Activated CD4-positive, alpha-beta T cell treated with anti-CD3 and anti-CD28 coated beads, Interleukin-2, amount 50 U/mL, for 1 hour (primary cell): ENCODE measurements at places on chromosomes 4 and X.

DNA sequence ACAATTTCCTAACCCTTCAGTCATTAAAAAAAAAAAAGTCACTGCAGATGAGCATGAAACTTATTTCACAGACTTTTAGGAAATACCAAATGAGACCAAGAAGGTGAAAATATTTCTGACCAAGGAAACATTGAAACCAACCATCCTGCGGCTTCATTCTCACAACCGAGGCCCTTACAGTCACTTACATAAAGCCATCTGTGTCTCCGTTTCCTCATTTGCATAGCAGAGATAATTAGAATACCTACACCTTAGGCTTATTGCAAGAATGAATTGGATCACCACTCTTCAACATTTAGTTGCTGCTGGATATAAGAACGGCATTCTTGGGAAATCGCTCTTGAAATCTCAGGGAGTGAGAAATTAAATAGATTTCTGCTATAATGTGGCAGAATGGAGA is 356.2 kb downstream of the HS3ST1 start:
- no peak for DNase-seq

GRCh38 chr4:96775501-96775900 is 935.6 kb downstream of the PDHA2 start:
- DNase-seq, result no peak

DNA sequence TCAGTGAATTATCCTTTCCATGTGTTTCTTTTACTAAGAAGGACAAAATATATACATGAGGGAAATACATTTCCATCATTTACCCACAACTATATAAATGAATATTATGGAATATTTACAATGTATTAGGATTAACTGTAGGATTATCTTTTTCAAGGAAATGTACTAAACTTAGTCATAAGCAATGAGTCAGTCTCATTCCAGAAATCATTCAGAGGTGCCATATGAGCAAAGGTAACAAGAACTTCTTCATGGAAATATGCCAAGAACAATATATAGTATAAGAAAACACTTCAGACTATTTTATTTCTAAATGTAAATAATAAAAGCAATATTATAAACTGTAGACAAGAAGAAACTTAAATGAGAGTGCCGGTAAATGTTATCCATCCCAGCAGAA is 67.1 kb downstream of the USP38 start:
- DNase-seq, result no peak

- DNase-seq, result no peak
Observed at GRCh38 chr4:184255361-184255760, 37.7 kb upstream of the ENPP6 start.

DNA sequence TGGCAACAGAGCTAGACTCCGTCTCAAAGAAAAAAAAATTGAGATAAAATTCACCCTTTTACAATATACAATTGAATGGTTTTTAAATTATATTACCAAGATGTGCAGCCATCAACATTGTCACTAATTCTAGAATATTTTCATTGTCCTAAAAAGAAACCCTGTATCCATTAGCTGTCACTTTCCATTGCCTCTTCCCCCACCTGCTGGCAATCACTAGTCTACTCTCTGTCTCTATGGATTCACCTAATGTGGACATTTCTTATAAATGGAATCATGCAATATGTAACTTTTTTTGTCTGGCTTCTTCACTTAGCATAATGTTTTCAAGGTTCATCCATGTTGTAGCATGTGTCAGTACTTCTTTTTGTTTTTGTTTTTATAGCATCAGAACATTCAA is 20.8 kb downstream of the ABHD18 start:
- DNase-seq, result no peak

GRCh38 chr4:174713821-174714220 is 115.2 kb downstream of the GLRA3 start:
- no peak for DNase-seq

- no peak for DNase-seq
Observed at GRCh38 chr4:87005690-87006425, 71.0 kb downstream of the AFF1 start.

DNA sequence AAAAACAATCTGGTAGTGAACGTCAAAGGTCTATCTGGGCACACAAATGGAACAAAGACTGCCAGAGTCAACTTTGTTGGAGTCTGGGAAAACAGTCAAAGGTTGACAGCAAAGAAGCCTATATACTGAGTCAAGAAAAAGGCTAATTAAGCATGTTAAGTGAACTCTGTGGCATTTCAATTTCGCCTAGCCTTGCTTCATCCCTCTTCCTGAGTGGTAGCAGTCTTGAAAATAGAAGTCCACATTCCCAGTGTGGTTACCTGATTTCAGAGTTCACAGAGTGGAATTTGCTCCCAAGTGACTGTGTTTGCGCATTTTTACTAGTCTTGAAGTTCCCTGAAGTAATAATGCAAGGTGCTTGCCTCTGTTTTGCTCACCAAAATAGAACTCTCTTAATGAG is 760.0 kb downstream of the FSTL5 start:
- DNase-seq, result no peak

DNA sequence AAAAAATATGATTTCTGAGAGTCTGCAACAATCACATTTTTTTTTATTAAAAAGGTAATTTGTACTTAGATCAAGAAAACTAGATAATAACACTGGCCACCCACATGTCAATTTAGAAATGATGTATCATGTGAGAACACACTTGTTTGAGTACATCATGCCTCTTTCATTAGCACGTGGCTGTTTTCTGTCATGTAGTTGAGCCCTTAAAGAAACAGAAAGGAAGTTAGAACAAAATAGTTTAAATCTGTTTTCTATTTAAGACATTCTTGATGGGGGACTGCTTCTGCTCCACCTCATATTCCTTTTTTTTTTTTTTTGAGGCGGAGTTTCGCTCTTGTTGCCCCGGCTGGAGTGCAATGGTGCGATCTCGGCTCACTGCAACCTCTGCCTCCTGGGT is 207.5 kb downstream of the NSUN7 start:
- DNase-seq, result no peak

- DNase-seq, result no peak
Observed at GRCh38 chrX:6053141-6053540, 175.5 kb downstream of the NLGN4X start.
